ENCODE measurements at places on chromosomes 13 and 19.

DNA sequence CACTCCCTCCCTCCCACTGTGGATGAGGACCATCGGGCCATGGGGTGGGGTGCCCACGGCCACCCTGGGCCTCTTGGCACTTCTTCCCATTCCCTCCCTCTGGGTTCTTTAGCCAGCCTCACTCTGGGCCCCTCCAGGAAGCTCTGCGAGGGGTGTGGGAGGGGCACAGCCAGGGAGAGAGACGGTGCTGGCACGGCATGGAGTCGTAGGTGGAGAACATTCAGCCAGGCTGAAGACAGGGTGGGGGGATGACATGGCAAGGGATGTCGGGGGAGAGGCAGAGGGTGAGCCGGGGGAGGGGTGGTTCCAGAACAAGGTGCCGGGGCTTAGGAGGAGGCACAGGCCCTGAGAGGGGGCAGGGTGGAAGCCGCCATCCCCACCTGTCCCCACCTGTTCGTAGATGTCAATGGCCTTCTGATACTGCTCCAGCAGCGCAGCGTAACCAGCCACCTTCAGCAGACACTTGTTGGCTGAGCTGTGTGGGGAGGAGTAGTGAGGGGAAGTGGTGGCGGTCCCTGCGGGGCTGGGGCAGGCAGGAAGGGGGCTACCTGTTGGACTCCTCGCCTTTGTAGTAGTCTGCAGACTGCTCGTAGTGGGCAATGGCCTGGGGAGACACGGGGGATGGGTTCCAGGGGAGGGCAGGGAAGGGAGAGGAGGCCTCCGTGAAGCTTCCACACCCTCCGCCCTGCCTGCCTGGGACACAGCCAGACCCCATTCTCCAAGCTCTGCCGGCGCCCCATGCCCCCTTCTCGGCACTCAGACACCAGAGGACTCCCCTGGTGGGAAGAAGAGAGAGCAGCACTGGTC is 8.8 kb upstream of the KPTN start:
- DNase-seq, result no peak

DNA sequence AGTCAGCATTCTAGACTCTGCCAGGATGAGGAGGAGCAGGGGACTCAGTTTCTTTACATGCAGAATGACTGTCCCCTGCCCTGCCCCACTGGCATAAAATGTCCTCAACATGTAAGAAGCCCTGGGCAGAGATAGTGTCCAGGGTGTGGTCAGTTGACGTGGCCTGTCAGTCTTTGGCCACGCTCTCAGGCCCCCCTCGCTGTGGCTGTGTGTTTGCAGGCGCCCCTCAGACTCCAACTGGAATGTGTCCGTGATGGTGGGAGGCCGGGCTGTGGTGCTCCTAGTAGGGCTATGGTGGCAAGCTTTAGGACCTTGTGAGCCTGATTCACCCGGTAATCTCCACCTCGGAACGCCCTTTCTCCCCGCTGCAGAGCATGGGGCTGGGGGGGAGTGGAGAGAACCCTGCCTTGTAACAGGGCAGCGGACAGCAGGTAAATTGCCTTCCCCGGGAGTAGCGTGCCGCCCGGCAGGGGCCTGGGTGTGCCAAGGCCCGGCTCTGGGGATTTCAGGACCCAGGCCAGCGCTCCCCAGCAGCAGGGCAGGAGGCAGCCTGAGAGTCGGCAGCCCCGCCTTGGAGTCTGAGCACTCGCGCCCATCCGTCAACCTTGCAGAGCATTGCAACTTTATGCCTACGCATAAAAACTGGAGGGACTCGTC is 62.3 kb downstream of the CHST8 start:
- peak; percentile 13 for DNase-seq

DNA sequence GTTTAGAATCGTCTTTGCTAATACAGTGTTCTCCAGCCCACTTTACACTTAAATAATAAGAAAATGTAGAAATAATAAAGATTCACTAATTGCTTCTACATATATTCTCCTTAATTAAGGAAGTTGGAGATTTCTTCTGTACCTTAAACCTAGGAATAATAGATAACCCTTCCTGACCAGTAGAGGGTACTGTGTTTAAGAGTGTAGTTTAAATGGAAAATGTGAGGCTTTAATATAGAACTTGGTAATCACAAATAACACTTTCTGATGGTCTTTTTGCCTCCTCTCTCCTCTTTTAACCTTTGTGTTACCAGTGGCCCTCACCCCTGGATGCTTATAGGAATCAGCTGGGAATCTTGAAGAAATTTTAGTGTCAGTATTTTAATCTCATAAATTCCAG is 20.7 kb downstream of the POMP start:
- DNase-seq, result peak; percentile 49

DNA sequence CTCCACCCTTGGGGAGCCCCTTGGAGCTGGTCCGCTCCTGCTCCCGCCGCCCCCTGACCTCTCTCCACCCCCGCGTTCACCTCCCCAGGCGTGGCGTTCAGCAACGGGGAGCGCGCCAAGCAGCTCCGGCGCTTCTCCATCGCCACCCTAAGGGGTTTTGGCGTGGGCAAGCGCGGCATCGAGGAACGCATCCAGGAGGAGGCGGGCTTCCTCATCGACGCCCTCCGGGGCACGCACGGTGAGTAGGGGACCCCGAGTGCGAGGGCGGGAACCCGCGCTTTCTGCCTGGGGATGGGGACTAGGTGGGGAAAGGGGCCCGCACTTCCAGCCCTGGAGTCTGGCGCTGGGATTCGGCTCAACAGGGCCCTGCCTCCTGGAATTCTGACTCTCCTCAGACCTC is 1.7 kb downstream of the CYP2A13 start:
- DNase-seq, result no peak

GRCh38 chr19:58001895-58002369 is 688 bp downstream of the ZNF606 start:
- no peak for DNase-seq

GRCh38 chr19:41016488-41017071 is 25.5 kb downstream of the CYP2B6 start:
- DNase-seq, result no peak

- peak; percentile 97 for DNase-seq
Measured at GRCh38 chr19:13731147-13731964, 33.0 kb upstream of the MRI1 start.

- no peak for DNase-seq
Measured at GRCh38 chr13:77434289-77434688, 101.2 kb upstream of the SCEL start.

GRCh38 chr19:50877338-50877737 is 4.1 kb downstream of the KLK2 start:
- DNase-seq, result no peak

DNA sequence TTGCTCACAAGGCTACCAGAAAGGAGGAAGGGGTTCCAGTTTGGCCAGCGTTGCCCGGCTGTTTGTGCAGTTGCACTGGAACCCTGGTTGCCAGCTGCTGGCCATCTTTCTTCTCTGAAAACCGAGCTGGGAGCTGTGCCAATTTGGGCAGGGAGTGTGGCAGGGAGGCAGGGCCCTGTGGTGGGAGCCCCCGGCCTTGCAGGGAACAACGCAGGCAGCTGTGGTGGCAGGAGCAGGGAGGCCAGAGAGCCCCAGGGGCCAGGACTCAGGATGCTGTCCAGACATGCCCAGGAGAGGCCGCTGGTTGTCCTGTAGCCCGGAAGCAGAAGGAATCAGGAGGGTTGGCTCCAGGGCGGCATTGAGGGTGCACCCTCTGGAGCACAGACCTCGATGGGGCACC is 4.8 kb downstream of the KMT5C start:
- no peak for DNase-seq

- no peak for DNase-seq
Measured at GRCh38 chr19:50359328-50359818, 6.1 kb downstream of the NAPSA start.

- peak; percentile 69 for DNase-seq
Measured at GRCh38 chr19:47313754-47314295, 4.2 kb downstream of the C5AR1 start.

GRCh38 chr19:11540645-11541044 is 2.0 kb downstream of the CNN1 start:
- DNase-seq, result no peak

DNA sequence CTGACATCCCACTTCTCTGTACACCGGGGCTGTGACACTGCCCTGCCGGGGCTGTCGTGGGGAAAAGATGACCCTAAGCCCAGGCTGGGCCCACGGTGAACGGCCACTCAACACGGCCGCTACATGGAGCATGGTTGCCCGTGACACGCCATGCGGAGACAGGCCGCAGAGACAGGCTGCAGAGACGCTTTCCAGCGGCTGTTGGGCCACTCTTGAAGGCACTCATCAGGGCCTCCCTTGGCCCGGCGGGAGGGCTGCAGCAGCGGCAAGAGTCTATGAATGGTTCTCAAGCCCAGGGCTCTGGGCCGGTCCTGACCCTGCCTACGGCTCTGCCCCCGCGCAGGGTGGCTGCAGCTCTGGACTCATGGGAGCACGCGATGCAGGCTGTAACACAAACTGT is 22.1 kb downstream of the ADPRHL1 start:
- no peak for DNase-seq

DNA sequence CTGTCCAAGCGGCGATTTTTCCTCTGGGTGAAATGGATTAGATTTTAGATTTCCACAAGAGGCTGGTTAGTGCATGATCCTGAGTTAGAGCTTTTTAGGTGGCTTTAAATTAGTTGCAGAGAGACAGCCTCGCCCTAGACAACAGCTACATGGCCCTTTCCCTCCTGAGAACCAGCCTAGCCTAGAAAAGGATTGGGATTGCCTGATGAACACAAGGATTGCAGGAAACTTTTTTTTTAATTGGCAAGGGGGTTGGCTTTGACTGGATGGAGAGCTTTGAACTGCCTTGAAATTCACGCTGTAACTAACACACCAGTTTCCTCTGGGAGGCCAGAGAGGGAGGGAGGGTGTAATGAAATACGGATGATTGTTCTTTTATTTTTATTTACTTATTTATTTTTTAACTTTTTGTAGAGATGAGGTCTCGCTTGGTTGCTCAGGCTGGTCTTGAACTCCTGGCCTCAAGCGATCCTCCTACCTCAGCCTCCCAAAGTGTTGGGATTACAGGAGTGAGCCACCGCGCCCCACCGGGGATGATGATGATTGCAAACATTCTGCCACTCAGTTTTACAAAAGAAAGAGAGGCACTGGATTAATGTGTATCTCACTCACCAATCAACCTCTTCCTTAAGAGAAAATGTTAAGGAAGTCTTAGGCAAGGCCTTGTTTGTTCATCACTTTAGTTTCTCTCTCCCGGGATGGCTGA is 1.9 kb downstream of the LDLR start:
- no peak for DNase-seq

GRCh38 chr13:99813336-99814095 is 158.1 kb downstream of the ZIC5 start:
- DNase-seq, result no peak

DNA sequence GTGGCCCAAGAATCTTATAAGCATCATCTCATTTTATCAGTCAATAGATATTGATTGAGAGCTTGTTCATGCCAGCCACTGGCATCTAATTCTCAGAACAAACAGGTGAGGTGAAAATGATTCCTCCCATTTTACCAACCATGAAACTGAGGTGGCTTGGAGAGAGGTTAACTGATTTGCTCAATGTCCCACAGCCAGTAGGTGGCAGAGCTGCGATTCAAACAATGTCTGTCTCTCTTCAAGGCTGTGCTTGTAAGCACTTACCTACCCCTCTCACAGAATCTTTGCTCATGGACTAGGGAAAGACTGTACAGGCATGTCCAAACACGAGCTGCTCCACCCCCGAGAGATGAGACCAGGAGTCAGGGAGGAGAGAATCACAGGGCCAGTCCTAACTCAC is 21.5 kb upstream of the GSX1 start:
- DNase-seq, result no peak

GRCh38 chr19:45638930-45639729 is at the start of gene EML2:
Gene EML2, minus strand, starts transcription at chr19:45639397. Its CDS starts 21 bp downstream, at chr19:45639376.
- DNase-seq, result peak; percentile 40

DNA sequence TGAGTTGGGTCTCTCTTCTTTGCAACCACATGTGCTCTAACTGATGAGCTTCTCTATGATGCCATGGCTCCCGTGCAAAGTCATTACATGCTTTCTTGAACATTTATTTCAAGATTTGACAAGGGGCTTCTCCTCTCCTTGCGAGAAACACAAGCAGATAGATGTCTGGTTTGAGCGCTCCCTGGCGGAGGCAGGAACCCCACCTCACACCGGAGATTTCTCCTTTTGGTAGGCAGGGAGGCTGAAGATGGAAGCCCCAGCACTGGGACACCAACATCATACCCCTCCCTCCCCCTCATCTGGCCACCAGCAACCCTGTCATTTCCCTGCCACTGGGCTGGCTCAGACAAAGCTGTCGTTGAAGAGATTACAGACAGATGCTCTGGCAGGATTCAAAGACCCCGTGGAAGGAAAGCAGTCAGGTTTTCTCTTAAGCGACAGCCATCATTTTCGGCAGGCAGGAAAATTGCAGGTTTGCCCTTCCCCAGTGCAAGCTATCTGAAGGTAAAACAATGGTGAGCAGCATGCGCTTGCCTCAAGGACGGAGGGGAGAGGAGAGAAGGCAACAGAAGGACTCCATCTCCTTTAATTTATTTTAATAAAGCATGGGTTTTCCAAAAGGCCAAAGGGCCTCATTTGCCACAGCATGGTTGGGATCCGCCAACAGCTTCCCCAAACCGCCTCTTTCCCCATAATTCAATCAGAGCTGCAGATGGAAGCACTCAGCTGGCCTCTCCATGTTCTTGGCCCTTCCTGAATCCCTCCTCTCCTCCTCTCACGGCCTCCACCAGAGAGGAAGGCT is 344.1 kb upstream of the TSHZ3 start:
- no peak for DNase-seq

GRCh38 chr13:79194727-79195126 is 211.3 kb downstream of the RBM26 start:
- DNase-seq, result no peak

- DNase-seq, result no peak
Measured at GRCh38 chr13:22748866-22749577, 431.8 kb upstream of the SGCG start.

DNA sequence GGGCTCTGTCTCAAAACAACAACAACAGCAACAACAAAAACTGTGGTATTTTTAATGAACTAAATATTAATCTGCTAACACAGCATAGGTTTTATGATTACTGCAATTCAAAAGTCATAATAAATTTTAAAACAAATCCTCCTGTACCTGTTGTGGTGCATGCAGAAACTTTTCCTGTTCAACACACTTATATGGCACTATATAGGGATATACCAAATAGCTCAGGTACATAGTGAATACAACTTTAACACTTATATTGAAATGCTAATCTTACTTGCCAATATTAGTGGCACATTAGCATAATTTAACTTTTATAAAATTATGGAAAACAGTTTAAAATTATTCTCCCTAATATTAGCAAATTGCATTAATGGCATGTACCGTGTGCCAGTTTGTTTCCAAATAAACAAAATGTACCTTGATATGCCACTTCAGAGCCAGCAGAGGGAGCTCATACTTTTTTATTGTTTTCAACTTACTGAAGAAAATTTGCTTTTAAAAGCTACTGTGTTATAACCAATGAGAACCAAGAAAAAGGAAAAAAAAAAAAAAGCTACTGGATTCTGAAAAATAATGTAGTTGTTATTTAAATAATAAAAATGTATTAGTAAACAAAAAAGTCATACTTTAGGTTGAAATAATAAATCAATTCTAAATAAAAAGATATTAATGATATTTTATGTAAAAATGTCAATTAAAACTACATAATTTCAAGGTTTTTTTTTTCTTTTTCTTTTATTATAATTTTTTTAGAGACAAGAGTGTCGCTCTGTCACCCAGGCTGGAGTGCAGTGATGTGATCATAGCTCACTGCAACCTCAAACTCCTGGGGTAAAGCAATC is 18.0 kb upstream of the RBM26 start:
- peak; percentile 47 for DNase-seq

GRCh38 chr13:113110048-113110851 is 4.7 kb downstream of the F7 start:
- DNase-seq, result peak; percentile 60

Data from suppressor macrophage (primary cell).